G401 (cell line): ENCODE measurements at places on chromosomes 2 and 18. TPM values are rescaled to one million over a fixed set of nuclear protein-coding genes. Genes with fewer than 3 reads are reported as not detected.

The C1QL2 gene
- total RNA-seq = not detected in 2 replicates

The ALKAL2 gene
- not detected in 2 replicates for total RNA-seq

The SALL3 gene
- total RNA-seq = not detected in 2 replicates

The TSPYL6 gene
- not detected in 2 replicates for total RNA-seq

The CERKL gene
- total RNA-seq = not detected in 2 replicates

The EML6 gene
- 0.20 and 4.2 TPM in 2 replicates for total RNA-seq

The IL1F10 gene
- not detected in 2 replicates for total RNA-seq

The ERFE gene
- 5.1 and 9.4 TPM in 2 replicates for total RNA-seq

The FAM110C gene
- total RNA-seq = not detected in 2 replicates

The MAPK4 gene
- not detected in 2 replicates for total RNA-seq

The STON1 gene
- 0.43 and 3.1 TPM in 2 replicates for total RNA-seq

The CABLES1 gene
- total RNA-seq = 8.9 and 11.8 TPM in 2 replicates

The TGFA gene
- total RNA-seq = not detected in 2 replicates

The ERBB4 gene
- total RNA-seq = not detected in 2 replicates

The TFCP2L1 gene
- total RNA-seq = 0.03 TPM in 1 of 2 replicates, not detected in the other

The POLR1B gene
- total RNA-seq = 26.3 and 44.3 TPM in 2 replicates

The ZSWIM2 gene
- not detected in 2 replicates for total RNA-seq

The SATB2 gene
- total RNA-seq = not detected in 2 replicates

The EN1 gene
- total RNA-seq = not detected in 2 replicates

The CDH2 gene
- total RNA-seq = not detected in 2 replicates

The PUM2 gene
- 34.8 and 48.3 TPM in 2 replicates for total RNA-seq

The ANKRD53 gene
- 0.54 TPM in 1 of 2 replicates, not detected in the other for total RNA-seq

The TRABD2A gene
- total RNA-seq = 5.5 and 9.9 TPM in 2 replicates

The SGPP2 gene
- total RNA-seq = not detected in 2 replicates

The LIMS4 gene
- not detected in 2 replicates for total RNA-seq

The RAB6C gene
- total RNA-seq = not detected in 2 replicates

The ABCB11 gene
- total RNA-seq = not detected in 2 replicates

The RGPD4 gene
- 0.03 TPM in 1 of 2 replicates, not detected in the other for total RNA-seq

The MAB21L4 gene
- total RNA-seq = not detected in 2 replicates

The SERPINB12 gene
- not detected in 2 replicates for total RNA-seq

The RUFY4 gene
- total RNA-seq = not detected in 2 replicates

The C2orf80 gene
- total RNA-seq = 7.4 and 30.2 TPM in 2 replicates

The INPP5D gene
- 1.3 and 5.1 TPM in 2 replicates for total RNA-seq

The ZBTB14 gene
- 7.4 and 21.9 TPM in 2 replicates for total RNA-seq

The RGPD8 gene
- 3.8 and 9.7 TPM in 2 replicates for total RNA-seq

The MBP gene
- 1.3 and 3.4 TPM in 2 replicates for total RNA-seq

The POTEI gene
- under 0.01 TPM in 1 of 2 replicates, not detected in the other for total RNA-seq

The FSHR gene
- total RNA-seq = not detected in 2 replicates

The EIF4E2 gene
- total RNA-seq = 117 and 140 TPM in 2 replicates

The CDK5R2 gene
- total RNA-seq = 0.51 and 2.2 TPM in 2 replicates

The CYTIP gene
- not detected in 2 replicates for total RNA-seq
